ENCODE measurements at places on chromosomes 4 and X.

- no peak for DNase-seq
Observed at GRCh38 chr4:58191109-58191508, 1080.9 kb upstream of the IGFBP7 start.

GRCh38 chrX:150361777-150362351 lies 1.3 kb upstream of the MAMLD1 start:
- no peak for DNase-seq

- DNase-seq: peak; percentile 75
Observed at GRCh38 chrX:46758956-46759644, at the start of gene SLC9A7. Gene SLC9A7, minus strand, starts transcription at chrX:46759118. Its CDS starts 89 bp downstream, at chrX:46759029.

DNA sequence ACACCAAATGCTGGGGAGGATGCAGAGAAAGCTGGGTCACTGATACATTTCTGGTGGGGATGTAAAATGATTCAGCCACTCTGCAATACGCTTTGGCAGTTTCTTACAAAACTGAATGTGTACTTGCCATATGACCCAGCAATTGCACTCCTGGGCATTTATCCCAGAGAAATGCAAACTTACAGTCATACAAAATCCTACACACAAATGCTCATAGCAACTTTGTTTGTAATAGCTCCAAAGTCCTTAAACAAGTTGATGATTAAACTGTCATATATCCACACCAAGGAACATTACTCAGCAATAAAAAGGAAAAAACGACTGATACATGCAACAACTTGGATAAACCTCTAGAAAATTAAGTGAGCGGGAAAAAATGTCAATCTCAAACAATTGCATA lies 12.3 kb downstream of the MID1 start:
- DNase-seq: no peak
